Uterus (tissue), 4 donors: ENCODE measurements at places on chromosomes 11 and 22.

- peak; percentile 32 for DNase-seq
- no peaks in the 10 kb centered on the region for H3K27me3 ChIP-seq
- H3K4me3 ChIP-seq = no peak overlapping the region
- no peaks in the 10 kb centered on the region for H3K4me1 ChIP-seq
Measured at GRCh38 chr11:69007975-69008381, 5.1 kb downstream of the MRGPRF start.

DNA sequence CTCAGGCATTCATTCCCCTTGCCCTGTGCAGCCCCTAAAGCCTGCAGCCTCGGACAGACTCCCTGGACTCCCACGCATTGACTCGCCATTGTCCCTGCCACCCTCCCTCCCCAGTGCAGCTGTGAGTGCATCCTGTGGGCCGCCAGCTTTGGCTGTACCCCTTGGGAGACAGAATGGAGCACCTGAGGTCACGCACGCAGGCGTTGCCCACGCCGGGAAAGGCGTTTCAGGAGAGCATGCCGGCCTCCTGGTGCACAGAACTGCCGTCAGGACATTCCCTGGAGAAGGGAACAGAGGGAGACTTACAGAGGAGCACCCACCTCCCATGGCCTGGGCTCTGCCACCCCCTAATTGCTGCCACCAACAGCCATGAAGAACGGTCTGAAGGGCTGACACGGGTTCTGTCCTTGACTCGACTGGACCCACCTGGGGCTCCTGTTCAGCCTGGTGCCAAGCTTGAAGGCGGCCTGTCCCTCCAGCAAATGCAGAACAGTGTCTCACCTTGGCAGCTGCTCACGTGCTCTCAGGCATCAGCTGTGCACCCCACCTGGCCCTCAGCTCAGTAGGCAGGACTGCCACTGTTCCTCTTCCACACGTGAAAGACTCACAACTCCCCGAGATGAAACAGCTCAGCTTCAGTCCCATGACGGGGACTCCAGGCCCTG is 503.8 kb downstream of the BRD1 start:
- no peak overlapping the region for H3K27ac ChIP-seq
- H3K36me3 ChIP-seq = no peaks in the 10 kb centered on the region
- H3K4me3 ChIP-seq = no peak overlapping the region
- no peak for DNase-seq

DNA sequence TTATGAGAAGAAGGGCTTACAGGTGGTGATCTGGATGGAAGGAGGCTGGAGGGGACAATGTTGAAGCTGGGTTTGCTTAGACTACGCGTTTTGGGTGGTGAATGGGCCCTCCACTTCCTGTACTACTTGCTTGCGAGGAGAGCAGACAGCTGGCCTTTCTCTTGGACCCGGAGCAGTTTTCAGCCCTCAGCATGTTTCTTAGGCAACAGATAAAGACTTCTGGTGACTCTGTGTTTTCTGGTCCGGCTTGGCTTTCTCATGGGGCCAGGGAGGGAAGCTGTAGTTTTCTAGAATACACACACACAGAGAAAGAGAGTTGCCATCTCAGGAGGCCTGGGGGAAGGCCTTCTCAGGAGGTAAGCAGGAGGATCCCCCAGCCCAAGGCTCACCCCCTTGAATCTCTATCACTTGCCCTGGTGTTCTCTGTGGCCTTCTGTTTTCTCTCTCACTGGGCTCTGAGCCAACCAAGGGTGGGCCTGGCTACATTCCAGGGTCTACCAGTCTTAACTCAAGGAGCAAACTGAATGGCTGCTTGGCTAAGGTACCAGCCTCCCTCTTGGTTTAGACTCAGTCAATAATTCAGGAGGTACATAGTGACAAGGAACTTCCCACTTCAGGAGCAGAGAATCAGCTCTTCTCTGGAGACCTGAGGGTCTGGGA is 2.4 kb downstream of the CCS start:
- H3K27ac ChIP-seq = no peak overlapping the region
- H3K36me3 ChIP-seq = no peaks in the 10 kb centered on the region
- no peaks in the 10 kb centered on the region for H3K27me3 ChIP-seq
- H3K4me1 ChIP-seq = peaks cover 8% of the 10 kb centered on the region
- no peak for DNase-seq

- no peaks in the 10 kb centered on the region for H3K36me3 ChIP-seq
- H3K4me3 ChIP-seq = no peak overlapping the region
- H3K27ac ChIP-seq = peak overlapping the region; percentile 91
- peaks cover 23% of the 10 kb centered on the region for H3K4me1 ChIP-seq
Measured at GRCh38 chr22:30290342-30291057, 1.2 kb upstream of the CASTOR1 start.

DNA sequence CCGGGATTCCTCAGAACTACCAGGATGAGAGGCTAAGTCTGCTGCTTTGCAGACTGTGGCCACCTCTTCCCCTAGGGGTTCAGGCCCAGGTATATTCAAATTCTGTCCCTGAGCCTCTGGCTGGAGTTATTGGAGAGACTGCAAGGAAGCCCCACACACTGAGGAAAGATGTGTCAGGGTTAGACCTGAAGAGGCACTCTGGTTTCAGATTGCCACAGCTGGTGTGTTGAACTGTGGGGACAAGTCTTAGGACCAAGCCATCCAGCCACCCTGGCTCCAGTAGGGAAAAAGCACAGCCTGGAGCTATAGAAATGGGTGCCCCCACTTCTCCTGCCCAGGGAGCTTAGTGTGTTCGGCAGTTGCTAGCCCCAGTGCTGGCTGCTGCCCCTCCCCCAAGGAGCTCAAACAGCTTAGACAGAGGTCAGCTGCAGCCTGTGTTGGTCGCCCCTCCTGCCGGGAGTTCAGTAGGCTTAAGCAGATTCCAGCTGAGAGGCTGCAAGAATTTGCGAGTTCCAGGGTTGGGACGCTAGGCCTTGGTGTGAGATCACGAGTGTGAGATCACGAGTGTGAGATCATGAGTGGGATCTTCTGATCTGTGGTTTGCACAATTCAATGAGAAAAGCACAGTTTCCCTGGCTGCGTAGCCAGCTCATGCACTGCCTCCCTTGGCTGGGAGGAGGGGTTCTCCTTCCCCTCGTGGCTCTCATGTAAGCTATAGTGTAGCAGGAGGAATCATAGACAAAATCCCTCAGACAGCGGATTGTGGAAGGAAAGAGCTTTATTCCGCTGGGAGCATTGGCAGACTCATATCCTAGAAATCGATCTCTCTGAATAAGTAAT is 552.1 kb upstream of the CHORDC1 start:
- H3K4me3 ChIP-seq = no peak overlapping the region
- H3K36me3 ChIP-seq = no peaks in the 10 kb centered on the region
- H3K27me3 ChIP-seq = no peaks in the 10 kb centered on the region

DNA sequence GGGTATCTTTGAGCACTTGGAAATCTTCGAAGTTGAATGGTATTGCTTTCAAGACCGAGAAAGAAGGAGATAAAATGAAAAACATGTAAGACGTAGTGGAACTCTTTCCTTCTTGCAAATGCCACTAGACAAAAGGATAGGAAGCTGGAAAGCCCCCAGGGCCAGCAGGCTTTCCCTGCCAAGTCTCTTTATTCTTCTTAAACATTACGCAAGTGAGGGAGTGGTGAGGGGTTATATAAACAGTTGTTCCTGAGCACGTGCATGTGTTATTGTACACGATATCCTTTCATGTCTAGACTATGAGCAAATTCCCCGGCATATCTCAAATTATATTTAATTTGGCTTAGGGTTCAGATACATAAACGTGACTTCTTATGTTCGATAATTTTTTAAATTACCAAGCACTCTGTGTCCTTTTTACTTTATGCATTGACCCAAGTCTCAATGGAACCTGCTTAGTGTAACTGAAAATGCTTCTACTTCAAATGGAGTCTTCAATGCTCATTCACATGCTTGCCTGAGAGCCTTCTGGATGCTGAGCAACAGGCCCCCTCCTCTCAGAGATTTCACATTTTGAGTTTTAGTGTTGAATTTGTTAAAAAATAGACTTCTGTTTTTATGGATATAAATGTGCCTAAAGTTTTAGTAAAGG is 59.0 kb downstream of the PPP2R1B start:
- H3K27ac ChIP-seq = no peak overlapping the region
- H3K27me3 ChIP-seq = no peaks in the 10 kb centered on the region
- peak; percentile 60 for DNase-seq
- H3K36me3 ChIP-seq = no peaks in the 10 kb centered on the region
- H3K4me3 ChIP-seq = no peak overlapping the region
- no peaks in the 10 kb centered on the region for H3K4me1 ChIP-seq

DNA sequence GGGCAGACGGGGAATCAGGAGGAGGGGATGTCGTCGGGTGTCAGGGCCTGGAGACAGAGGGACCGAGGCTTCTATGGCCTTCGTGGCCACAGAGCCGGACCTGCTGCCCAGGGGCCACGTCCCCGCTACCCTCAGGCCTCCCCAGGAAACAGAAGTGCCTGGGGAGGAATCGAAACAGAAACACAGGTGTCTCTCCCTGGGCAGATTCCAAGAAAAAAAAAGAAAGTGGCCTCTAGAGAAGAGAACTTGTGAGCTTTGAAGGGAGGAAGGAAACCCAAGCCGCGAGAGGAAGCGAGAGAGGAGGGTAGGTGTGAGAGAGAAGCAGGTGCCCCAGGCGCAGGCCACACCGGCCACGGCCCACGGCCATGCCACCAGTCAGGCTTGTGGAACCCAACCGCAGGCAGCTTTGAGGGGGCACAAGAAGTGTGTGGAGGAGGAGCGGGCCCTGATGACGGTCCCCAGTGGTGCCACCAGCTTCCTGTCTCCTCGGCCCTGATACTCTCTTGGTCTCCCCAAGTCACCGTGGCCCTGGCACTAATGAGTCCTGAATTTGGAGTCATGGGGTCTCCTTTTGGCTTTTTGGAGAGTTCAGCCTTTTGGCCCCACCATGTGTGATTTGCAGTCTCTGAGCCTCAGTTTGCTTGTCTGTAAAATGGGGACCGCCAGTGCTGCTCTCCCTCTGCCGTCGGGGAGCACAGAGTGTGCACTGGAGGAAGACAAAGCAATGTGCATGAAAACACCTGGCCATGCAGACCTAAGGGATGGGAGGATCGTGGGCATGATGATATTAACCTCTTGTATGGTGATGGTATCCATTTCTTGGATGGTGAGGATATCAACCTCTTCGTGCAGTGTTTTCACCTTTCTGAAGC is 25.2 kb downstream of the LIF start:
- H3K27me3 ChIP-seq = no peaks in the 10 kb centered on the region
- DNase-seq = no peak
- H3K36me3 ChIP-seq = no peaks in the 10 kb centered on the region
- no peaks in the 10 kb centered on the region for H3K4me1 ChIP-seq

GRCh38 chr11:122226810-122227379 is 110.9 kb upstream of the BLID start:
- H3K36me3 ChIP-seq = no peaks in the 10 kb centered on the region
- no peak overlapping the region for H3K4me3 ChIP-seq
- no peaks in the 10 kb centered on the region for H3K4me1 ChIP-seq
- H3K27me3 ChIP-seq = no peaks in the 10 kb centered on the region
- DNase-seq = no peak
- H3K27ac ChIP-seq = no peak overlapping the region

- peak overlapping the region; percentile 100 for H3K27ac ChIP-seq
- H3K36me3 ChIP-seq = no peaks in the 10 kb centered on the region
Measured at GRCh38 chr22:31944700-31945442, 536 bp downstream of the YWHAH start.

- no peak overlapping the region for H3K27ac ChIP-seq
- H3K4me3 ChIP-seq = no peak overlapping the region
- no peak for DNase-seq
- H3K36me3 ChIP-seq = no peaks in the 10 kb centered on the region
Measured at GRCh38 chr11:50037251-50037650, 4.6 kb downstream of the OR4C45 start.

- H3K4me3 ChIP-seq = no peak overlapping the region
- H3K27me3 ChIP-seq = no peaks in the 10 kb centered on the region
- DNase-seq = peak; percentile 67
- H3K27ac ChIP-seq = peak overlapping the region; percentile 78
- H3K36me3 ChIP-seq = no peaks in the 10 kb centered on the region
- no peaks in the 10 kb centered on the region for H3K4me1 ChIP-seq
Measured at GRCh38 chr11:100602716-100603115, 84.4 kb upstream of the ARHGAP42 start.

DNA sequence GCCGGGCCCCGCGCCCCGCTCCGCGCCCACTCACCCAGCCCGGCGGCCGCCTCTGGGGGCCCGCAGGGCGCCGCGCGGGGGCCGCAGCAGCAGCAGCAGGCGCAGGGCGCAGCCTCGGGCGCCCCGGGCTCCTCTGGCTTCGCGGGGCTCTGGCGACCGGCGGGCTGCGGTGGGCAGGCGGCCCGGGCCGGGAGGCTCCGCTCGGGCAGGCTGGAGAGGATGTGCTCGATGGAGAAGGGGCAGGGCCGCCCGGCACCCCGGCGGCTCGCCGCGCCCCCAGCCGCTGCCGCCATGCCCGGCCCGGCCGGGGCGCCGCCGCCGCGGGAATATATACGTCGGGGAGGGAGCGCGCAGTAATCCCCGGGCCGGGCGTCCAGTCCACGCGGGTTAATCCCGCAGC is at the start of gene GSC2:
Gene GSC2 (minus strand): TSS at position 302 of the 400 bp plus-strand sequence. CDS start 9 bp downstream, at position 293.
- DNase-seq = no peak
- H3K4me3 ChIP-seq = no peak within 1 kb of the TSS
- no peak within 1 kb of the TSS for H3K27ac ChIP-seq
- H3K27me3 ChIP-seq = peaks cover 26% of the 10 kb centered on the region
- no peaks in the 10 kb centered on the region for H3K36me3 ChIP-seq
- H3K4me1 ChIP-seq = no peaks in the 10 kb centered on the region

DNA sequence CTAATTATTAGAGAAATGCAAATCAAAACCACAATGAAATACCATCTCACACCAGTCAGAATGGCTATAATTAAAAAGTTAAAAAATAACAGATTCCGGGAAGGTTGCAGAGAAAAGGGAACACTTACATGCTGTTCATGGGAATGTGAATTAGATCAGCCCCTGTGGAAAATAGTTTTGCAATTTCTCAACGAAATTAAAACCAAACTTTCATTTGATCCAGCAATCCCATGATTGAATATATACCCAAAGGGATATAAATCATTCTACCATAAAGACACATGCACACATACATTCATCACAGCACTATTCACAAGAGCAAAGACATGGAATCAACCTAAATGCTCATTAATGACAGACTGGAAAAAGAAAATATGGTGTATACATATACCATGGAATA is 32.5 kb downstream of the NOX4 start:
- DNase-seq = no peak
- H3K27me3 ChIP-seq = no peaks in the 10 kb centered on the region
- no peak overlapping the region for H3K27ac ChIP-seq
- no peaks in the 10 kb centered on the region for H3K4me1 ChIP-seq

GRCh38 chr11:119470317-119471291 is 47.6 kb upstream of the THY1 start:
- peak overlapping the region; percentile 34 for H3K27ac ChIP-seq
